ENCODE measurements at places on chromosomes 1 and 21.

- no peak for DNase-seq
Observed at GRCh38 chr1:169802888-169803287, 8.2 kb upstream of the METTL18 start.

DNA sequence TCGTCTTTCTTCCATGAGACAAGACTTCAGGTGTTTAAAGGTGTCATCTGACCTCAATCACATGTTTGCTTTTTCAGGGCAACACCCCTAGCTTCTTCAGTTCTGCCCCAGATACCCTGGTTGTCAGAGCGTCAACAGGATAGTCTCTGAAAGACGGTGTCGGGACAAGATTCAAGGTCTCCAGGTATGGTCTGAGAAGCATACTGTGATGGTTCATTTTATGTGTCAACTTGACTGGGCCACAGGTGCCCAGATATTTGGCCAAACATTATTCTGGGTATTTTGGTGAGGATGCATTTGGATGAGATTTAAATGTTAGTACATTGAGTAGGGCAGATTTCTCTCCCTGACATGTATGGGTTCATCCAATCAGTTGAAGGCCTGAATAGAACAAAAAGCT is 148.3 kb downstream of the TGFBR3 start:
- no peak for DNase-seq

- no peak for DNase-seq
Observed at GRCh38 chr1:182680901-182681567, 3.4 kb downstream of the RGS8 start.

DNA sequence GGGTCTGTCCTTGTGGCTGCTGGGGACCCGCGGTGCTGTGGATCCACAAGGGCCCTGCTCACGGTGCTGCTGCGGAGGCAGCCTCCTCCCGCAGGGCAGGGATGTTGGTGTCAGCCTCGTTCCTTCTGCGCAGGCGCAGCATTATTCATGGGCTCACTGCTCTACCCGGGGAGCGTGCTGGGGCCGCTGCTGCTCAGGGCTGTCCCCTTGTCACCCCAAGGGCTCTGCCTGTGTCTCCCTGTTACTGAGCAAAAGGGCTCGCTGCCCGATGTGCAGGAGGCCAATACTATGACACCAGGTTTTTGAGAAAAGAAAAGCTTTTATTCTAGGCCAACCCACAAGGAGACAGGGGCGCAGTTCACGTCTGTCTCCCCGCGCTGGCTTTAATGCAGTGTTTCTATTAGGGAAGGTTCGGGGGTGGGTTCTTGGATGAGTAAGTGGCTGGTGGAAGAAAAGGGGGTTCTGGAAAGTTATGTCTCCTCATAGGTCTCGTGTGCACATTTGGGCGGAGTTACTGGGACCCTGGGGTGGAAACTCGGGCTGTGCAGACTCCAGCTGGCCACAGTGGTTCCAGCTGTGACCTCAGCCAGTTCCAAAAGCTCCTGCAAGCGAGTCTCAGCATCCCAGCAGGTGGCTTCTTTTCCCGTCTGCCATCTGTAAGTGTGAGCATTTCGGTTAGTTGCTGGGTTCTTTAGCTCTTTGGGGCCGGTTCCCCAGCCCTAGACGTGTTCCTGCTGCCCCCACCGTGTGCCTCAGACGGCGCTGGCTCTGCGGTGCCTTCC is 40.8 kb upstream of the LRRC3 start:
- DNase-seq = no peak

GRCh38 chr1:99217599-99217998 is 46.7 kb upstream of the PLPPR4 start:
- no peak for DNase-seq
